ENCODE measurements at places on chromosomes 16 and 17. TPM values are rescaled to one million over a fixed set of nuclear protein-coding genes. Genes with fewer than 3 reads are reported as not detected.
A peak's percentile ranks its signal among the peaks of the same experiment; 100 is the strongest.

DNA sequence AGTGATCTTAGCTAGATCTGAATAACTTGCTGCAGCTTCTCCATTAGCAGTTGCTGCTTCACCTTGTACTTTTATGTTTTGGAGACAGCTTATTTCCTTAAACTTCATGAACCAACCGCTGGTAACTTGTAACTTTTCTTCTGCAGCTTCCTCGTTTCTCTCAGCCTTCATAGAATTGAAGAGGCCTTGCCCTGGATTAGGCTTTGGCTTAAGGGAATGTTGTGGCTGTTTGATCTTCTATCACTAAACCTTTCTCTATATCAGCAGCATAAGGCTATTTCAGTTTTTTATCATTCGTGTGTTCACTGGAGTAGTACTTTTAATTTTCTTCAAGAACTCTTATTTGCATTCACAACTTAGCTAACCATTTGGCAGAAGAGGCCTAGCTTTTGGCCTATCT is 21.5 kb upstream of the TMEM92 start:
- H3K27me3 ChIP-seq: peaks cover 32% of the 10 kb centered on the region
- no peak overlapping the region for H3K4me3 ChIP-seq
- H3K36me3 ChIP-seq: no peaks in the 10 kb centered on the region
- H3K4me1 ChIP-seq: no peaks in the 10 kb centered on the region
- DNase-seq: no peak

- peaks cover 3% of the 10 kb centered on the region for H3K4me1 ChIP-seq
- H3K27me3 ChIP-seq: peaks cover 34% of the 10 kb centered on the region
- H3K27ac ChIP-seq: no peak overlapping the region
- H3K36me3 ChIP-seq: no peaks in the 10 kb centered on the region
These were observed 5.3 kb downstream of the HS3ST3A1 start for GRCh38 chr17:13596241-13596923.

TMEM88 gene
- 0.87 TPM for total RNA-seq

GRCh38 chr17:16989230-16989952 is 17.5 kb upstream of the TNFRSF13B start:
- H3K4me3 ChIP-seq: peak overlapping the region; percentile 53
- H3K27me3 ChIP-seq: peaks cover 8% of the 10 kb centered on the region
- no peaks in the 10 kb centered on the region for H3K36me3 ChIP-seq
- DNase-seq: peak; percentile 26
- H3K27ac ChIP-seq: peak overlapping the region; percentile 94

DNA sequence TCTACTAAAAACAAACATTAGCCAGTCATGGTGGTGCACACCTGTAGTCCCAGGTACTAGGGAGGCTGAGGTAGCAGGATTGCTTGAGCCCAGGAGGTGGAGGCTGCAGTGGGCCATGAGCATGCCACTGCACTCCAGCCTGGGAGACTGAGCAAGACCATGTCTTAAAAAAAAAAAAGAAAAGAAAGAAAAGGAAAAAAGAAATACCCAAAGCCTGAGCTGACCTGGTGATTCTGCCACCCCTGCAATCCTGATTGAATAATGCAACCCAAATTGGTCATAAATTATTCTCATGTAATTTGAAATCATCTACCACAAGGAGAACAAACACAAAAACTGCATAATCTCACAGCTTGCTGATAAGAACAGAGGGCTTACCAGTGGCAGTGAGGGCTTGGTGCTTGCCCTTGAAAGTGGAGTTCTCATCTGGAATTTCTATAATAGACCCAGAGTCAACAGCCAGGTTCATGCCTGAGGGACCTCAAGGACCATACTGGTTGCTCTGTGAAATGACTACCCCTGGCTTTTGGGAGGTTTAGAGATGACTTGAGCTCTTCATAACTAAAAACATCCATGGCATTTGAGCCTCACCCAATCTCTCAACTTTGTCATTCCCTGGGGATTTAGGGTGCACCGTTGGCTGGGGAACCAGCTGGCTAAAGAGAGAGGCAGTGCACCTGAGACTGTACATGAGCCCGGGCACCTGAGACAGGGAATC is 35.4 kb upstream of the TMC5 start:
- H3K36me3 ChIP-seq: no peaks in the 10 kb centered on the region
- DNase-seq: no peak
- peaks cover 43% of the 10 kb centered on the region for H3K4me1 ChIP-seq
- no peak overlapping the region for H3K4me3 ChIP-seq
- H3K27me3 ChIP-seq: peaks cover 24% of the 10 kb centered on the region

GRCh38 chr17:40602445-40603443 is 37.5 kb upstream of the CCR7 start:
- peak overlapping the region; percentile 59 for H3K4me3 ChIP-seq
- no peaks in the 10 kb centered on the region for H3K27me3 ChIP-seq
- peaks cover 99% of the 10 kb centered on the region for H3K4me1 ChIP-seq
- H3K36me3 ChIP-seq: peaks cover 17% of the 10 kb centered on the region
- peak; percentile 78 for DNase-seq

GRCh38 chr16:48918520-48919258 is 308.7 kb upstream of the N4BP1 start:
- no peak for DNase-seq
- no peak overlapping the region for H3K27ac ChIP-seq
- H3K4me1 ChIP-seq: no peaks in the 10 kb centered on the region
- H3K4me3 ChIP-seq: no peak overlapping the region
- no peaks in the 10 kb centered on the region for H3K36me3 ChIP-seq
- no peaks in the 10 kb centered on the region for H3K27me3 ChIP-seq

- peaks cover 33% of the 10 kb centered on the region for H3K4me1 ChIP-seq
- DNase-seq: no peak
- H3K27me3 ChIP-seq: no peaks in the 10 kb centered on the region
- H3K4me3 ChIP-seq: no peak overlapping the region
- peak overlapping the region; percentile 20 for H3K27ac ChIP-seq
These were observed 10.5 kb downstream of the CDK5RAP3 start for GRCh38 chr17:47981462-47981861.

DNA sequence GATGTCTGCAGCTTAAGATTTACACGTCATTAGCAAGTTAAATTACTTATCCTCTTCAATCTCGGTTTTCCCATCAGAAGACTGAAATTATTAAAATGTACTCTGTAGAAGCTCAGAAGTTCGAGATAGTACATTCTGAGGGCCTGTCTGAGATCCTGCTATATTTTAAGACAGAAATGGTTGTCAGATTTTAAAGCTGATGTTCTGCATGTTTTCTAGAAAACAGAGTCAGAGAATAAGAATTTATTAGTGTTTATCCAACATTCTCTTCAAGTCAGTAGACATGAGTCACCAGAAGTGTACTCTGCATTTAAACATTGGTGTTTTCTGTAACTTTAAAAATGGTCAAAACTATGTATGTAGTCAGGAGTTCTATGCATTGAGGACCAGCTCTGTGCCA is 155.2 kb upstream of the MYOCD start:
- H3K27ac ChIP-seq: no peak overlapping the region
- H3K36me3 ChIP-seq: no peaks in the 10 kb centered on the region
- no peaks in the 10 kb centered on the region for H3K4me1 ChIP-seq
- no peak for DNase-seq
- H3K4me3 ChIP-seq: no peak overlapping the region

ADGRG3 gene
- total RNA-seq: 0.13 TPM

CEMP1 gene
- total RNA-seq: not detected

- H3K27me3 ChIP-seq: peaks cover 39% of the 10 kb centered on the region
- H3K36me3 ChIP-seq: no peaks in the 10 kb centered on the region
- no peak overlapping the region for H3K27ac ChIP-seq
- peaks cover 6% of the 10 kb centered on the region for H3K4me1 ChIP-seq
- no peak for DNase-seq
- H3K4me3 ChIP-seq: no peak overlapping the region
These were observed 38.7 kb upstream of the NGFR start for GRCh38 chr17:49456183-49456965.

KRTAP2-2 gene
- total RNA-seq: not detected

CCL7 gene
- not detected for total RNA-seq

DNA sequence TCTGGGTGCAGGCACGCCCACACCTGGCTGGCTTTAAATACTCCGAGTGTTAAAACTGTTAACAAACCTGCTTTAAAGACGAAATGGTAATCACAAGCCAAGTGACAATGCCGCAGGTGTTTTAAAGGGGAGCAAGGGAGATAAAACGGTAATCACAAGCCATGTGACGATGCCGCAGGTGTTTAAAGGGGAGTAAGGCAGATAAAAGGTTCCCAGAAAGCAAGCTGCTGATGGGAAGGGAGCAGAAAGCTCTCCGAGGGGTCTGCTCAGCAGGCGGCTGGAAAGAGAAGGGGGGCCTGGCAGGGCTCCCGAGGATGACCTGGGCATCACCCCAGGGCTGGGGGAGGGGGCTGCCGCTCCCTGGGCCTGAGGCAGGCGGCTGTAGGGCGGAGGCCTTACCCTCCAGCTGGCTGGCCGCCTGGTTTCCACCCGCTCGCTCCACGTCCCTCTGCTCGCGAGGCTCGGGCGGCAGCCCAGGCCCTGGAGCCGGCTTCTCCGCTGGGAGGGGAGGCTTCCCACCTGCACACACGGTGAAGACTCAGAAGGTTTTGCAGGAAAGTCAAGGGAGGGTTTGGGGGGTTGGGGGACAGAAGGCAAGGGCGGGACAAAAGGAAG is 12.1 kb downstream of the NDUFAF8 start:
- peaks cover 24% of the 10 kb centered on the region for H3K36me3 ChIP-seq
- H3K27me3 ChIP-seq: no peaks in the 10 kb centered on the region
- no peak overlapping the region for H3K27ac ChIP-seq
- H3K4me1 ChIP-seq: peaks cover 11% of the 10 kb centered on the region
- no peak for DNase-seq

CLEC3A gene
- not detected for total RNA-seq

FAM83G gene
- 4.5 TPM for total RNA-seq

GRCh38 chr17:47762728-47763127 is 29.7 kb downstream of the TBX21 start:
- H3K36me3 ChIP-seq: peaks cover 1% of the 10 kb centered on the region
- H3K4me1 ChIP-seq: peaks cover 9% of the 10 kb centered on the region
- no peak for DNase-seq
- no peak overlapping the region for H3K27ac ChIP-seq
- no peak overlapping the region for H3K4me3 ChIP-seq

GPRC5B gene
- total RNA-seq: not detected

GRCh38 chr16:31694461-31694860 is 166.8 kb downstream of the AHSP start:
- no peak for DNase-seq
- H3K27me3 ChIP-seq: peaks cover 2% of the 10 kb centered on the region
- H3K4me1 ChIP-seq: peaks cover 4% of the 10 kb centered on the region
- no peak overlapping the region for H3K27ac ChIP-seq
- no peaks in the 10 kb centered on the region for H3K36me3 ChIP-seq
- H3K4me3 ChIP-seq: no peak overlapping the region

GRCh38 chr16:6020162-6020985 is 922.8 kb upstream of the EEF2KMT start:
- H3K27ac ChIP-seq: no peak overlapping the region
- DNase-seq: no peak
- no peaks in the 10 kb centered on the region for H3K36me3 ChIP-seq
- peaks cover 13% of the 10 kb centered on the region for H3K27me3 ChIP-seq
- no peaks in the 10 kb centered on the region for H3K4me1 ChIP-seq

DNA sequence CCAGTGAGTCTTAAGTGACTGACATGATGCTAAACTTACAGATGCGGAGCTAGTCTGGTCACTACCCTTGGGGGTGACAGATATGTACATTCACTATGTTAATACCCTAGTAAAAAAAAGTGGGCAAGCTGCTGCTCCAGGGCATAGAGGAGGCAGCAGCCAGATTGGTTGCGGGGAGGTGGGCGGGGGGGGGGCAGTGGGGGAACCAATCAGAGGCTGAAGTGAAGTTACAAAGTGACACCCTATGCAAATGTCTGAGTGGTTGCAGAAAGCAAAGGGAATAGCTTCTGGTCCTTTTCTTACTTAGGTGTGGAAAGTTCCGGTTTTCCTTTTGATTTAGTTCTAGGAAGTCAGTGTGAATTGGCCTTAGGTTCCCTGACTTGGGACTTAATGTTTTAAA is 12.1 kb downstream of the NDEL1 start:
- no peak overlapping the region for H3K27ac ChIP-seq
- H3K36me3 ChIP-seq: peaks cover 51% of the 10 kb centered on the region
- DNase-seq: no peak
- H3K4me1 ChIP-seq: no peaks in the 10 kb centered on the region
- H3K4me3 ChIP-seq: no peak overlapping the region
- no peaks in the 10 kb centered on the region for H3K27me3 ChIP-seq

Data from activated CD8-positive, alpha-beta T cell treated with anti-CD3 and anti-CD28 coated beads, Interleukin-2, amount 10 ng/mL, durations not matched to agents 7 days and 5 days (primary cell).